Subcutaneous adipose tissue (tissue), 4 donors: ENCODE measurements at places on chromosomes 16 and 17. TPM values are rescaled to one million over a fixed set of nuclear protein-coding genes. Genes with fewer than 3 reads are reported as not detected.

EVI2A gene
- 22.7 TPM for total RNA-seq

DLX4 gene
- total RNA-seq = not detected

HASPIN gene
- total RNA-seq = not detected

MT1M gene
- total RNA-seq = 485 TPM

KRT9 gene
- total RNA-seq = not detected

SLC5A11 gene
- 0.66 TPM for total RNA-seq

UNK gene
- total RNA-seq = 33.2 TPM

CACNG5 gene
- total RNA-seq = not detected

ERN2 gene
- total RNA-seq = not detected

NT5C gene
- total RNA-seq = 82.6 TPM

CHRNE gene
- total RNA-seq = 0.44 TPM

STH gene
- total RNA-seq = not detected
